ENCODE measurements at places on chromosomes 7 and 10.

GRCh38 chr10:86018735-86019058 lies 347.9 kb downstream of the GRID1 start:
- no peak for DNase-seq

DNA sequence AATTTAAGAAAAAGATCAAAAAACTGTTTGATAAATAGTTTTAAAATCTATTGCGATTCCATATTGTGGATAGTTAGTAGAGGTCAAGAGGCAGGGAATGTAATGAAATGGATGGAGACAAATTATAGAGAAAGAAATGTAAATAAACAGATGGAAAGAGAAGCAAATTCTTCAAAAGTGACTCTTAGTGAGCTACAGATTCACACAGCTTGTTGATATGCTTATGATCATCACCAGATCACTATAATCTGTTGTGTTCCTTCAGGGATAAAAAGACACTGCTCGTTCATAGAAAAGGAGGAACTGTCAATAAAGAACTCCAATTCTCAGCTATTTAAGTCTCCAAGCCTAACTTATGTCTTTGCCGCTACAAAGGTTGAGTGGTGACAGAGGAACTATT lies 251.4 kb upstream of the SEMA3C start:
- DNase-seq, result no peak

- no peak for DNase-seq
These were observed 566 bp downstream of the MAD1L1 start for GRCh38 chr7:2231992-2232765.

DNA sequence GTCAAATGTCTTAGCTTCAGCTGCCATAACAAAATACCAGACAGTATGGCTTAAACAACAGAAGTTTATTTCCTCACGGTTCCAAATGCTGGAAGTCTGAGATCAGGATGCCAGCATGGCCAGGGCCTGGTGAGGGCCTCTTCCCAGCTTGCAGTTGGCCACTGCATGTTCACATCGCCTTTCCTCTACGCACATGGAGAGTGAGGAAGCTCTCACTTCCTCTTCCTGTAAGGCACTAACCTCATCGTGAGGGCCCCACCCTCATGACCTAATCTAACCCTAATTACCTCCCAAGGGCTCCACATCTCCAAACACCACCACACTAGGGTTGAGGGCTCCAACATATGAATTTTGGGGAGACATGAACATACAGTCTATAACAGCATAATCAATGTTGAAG lies 14.4 kb downstream of the ZNF33B start:
- no peak for DNase-seq

DNA sequence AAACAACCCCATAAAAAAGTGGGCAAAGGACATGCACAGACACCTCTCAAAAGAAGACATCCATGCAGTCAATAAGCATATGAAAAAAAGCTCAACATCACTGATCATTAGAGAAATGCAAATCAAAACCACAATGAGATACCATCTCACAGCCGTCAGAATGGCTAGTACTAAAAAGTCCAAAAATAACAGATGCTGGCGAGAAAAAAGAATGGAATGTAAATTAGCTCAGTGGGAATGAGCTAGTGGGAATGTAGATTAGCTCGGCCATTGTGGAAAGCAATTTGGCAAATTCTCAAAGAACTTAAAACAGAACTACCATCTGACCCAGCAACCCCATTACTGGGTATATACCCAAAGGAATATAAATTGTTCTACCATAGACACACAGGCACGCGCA lies 287.0 kb downstream of the WDR37 start:
- DNase-seq, result no peak

- DNase-seq, result no peak
These were observed 89.1 kb downstream of the PTPRN2 start for GRCh38 chr7:158498443-158499081.

GRCh38 chr10:52318822-52319464 lies 4.9 kb downstream of the DKK1 start:
- DNase-seq, result no peak

GRCh38 chr7:45216181-45216580 lies 58.6 kb downstream of the RAMP3 start:
- DNase-seq, result no peak

DNA sequence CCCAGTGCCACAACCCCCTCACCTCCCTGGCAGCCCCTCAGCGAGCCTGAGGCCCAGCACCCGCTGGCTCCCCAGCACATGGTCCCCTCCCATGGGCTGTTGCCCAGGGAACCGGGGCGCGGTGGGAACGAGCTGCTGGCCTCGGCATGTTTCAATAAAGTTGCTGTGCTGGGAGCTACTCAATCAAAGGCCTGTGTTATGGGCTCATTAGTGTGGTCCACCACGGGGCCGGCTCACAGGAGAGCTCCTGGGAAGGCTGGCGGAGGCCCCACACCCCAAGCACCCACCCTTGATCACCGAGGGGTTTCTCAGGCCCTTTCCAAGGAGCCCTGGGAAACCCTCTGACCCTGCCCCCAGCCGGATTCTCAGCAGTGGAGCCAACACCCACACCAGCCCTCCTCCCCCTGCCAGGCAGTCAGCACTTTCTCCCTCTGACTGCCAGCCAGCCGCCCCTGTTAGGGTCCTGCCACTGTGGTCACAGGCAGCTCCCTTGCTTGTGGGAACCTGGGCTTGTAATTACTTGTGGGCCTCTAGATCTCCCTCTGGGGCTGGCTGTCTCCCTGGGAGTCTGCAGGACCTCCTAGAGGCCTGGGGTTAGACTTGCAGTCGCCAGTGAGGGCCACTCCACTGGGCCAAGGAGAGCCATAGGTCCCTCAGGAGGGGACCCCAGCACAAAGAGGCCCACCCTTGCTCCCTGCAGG lies 24.8 kb upstream of the TRIM8 start:
- DNase-seq, result no peak

DNA sequence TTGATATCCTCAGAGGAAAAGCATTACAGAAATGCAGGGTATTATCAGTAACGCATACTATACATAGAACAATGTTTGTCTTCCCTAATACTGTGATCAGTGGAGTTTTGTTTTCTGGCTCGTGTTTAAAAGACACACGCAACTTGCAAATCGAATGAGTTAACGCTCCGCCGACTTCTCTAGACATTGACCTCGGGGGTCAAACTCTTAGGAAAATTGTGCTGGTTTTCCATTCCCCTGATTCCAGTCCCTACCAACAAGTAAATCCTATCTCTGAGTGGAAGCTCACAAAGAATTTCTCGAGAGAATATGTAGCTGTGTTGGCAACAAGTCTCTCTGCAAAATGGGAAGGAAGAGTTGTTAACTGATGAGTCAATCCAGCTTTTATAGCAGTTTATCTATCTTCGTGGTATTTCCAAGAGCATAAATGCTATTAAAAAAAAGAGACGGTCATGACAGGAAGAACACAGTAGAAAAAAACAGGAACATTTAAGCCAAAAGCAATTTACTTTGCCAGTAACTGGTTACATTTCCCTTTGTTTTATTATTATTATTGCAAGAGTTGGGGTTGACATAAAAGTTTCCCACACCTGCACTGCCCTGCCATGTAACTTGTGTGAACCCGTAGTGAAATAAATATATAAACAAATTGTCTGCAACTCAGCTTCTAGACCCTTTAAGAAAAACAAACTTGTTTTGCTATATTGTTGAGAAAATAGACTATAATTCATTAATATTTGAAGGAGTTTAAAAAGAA lies 144.4 kb downstream of the ARID5B start:
- DNase-seq, result peak; percentile 24

DNA sequence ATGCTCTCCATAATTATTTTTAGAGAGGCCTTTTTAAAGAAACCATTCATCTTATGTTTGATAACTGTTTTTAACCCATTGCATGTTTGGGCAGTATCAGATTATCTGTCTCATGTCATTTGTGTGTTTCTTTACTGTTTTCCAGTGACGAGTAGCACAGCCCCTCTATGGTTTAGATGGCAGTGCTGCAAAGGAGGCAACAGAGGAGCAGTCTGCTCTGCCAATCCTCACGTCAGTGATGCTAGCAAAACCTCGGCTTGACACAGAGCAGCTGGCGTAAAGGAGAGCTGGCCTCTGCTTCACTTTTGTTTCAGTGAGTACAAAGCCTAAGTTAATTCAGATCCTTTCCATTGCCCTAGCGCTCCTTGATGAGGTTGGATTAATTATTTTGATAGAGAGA lies 80.4 kb upstream of the GARIN1A start:
- no peak for DNase-seq

DNA sequence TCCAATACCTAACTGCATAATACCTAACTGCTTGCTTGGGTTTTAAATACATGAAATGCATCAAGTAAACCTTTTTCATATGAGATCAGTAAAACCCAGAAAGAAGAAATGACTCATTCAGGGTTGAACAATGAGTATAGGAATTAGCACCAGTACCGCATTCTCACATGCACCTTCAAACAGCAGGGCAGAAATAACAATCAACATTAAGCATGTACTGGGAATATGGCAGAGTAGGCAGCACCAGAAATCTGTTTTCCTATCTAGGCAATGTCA lies 850.3 kb upstream of the SORCS1 start:
- DNase-seq, result no peak

- no peak for DNase-seq
These were observed 33.4 kb upstream of the KNDC1 start for GRCh38 chr10:133126431-133127290.

DNA sequence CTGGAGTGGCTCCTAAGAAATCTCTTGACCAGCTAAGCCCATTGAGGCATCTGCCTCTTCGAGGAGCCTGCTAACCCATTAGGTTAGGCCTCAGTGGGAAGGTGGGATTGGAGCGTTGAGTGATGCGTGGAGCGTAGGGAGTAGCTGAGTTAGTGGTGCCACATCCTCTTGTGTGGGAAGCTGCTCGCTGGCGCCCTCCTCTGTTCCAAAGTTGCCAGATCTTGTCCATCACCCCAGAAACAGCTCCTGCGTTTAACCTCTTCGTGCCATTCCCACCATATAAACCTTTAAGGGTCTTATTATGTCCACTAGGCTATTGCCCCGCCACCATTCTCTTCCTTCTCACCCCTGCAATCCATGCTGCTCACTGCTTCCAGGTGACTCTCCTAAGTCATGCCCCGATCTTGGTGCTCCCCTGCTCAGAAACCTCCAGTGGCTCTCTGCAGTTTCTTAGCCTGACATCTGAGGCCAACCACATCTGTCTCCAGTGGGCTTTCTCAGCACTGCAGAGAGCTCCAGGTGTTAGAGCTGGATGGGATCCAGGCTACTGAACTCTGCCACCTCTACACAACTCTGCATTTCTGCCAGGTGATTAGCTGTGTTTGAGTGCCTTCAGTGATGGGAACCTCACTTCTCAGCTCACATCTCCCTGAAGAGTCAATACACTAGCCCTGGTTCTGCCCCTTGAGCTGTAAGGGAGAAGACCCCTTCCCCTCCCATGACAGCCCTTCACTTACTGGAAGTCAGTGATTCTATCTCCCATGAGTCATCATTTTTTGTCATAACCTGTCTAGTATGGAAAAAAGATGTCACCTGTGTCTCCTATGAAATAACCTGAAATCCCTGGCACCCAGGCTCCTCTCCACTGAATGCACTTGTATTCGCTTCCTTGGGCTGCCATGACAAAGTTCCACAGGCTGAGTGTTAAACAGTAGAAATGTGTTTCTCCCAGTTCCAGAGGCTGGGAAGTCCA lies 65.0 kb upstream of the FGFR2 start:
- peak; percentile 32 for DNase-seq

DNA sequence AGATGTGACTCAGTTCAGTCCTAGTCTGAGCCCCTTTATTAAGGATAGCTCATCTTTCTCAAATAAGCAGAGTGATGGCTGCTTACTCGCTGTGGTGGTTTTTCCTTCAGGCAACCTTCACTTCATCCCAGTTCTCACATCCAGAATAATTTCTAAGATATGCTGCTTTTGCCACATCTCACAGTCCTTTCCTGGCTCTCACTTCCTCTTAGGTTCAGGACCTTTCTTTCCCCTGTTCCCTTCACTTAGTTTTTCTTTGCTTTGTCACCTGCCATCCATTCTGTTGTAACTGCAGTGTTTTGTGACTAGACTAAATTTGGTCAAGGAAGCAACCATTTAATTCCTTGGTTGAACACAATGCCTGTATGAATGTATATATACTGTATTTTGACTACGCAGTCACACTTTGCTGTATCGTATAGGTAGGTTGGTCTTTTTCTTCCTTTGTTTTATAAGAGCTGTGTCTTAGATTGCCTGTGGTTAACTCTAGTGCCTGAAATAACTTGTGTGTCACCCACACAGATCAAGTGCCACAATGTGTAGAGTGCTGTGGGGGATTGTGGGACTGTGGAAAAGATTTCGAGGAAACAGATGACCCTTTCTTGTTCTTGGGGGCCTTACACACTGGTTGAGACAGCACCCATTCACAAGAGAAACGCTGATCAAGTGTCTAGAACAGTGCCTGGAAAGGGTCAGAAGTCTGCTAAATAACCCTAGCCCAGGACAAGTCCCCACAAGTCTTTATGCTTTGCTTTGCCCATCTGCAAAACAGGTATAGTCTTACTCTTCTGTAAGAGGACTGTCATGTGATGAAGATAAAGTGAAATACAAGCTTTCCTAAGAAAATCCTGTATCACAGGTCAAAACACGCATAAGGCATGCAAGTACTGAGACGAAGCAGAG lies 2.6 kb downstream of the ZNF655 start:
- no peak for DNase-seq

- no peak for DNase-seq
These were observed 24.8 kb downstream of the WDR86 start for GRCh38 chr7:151384776-151385625.

DNA sequence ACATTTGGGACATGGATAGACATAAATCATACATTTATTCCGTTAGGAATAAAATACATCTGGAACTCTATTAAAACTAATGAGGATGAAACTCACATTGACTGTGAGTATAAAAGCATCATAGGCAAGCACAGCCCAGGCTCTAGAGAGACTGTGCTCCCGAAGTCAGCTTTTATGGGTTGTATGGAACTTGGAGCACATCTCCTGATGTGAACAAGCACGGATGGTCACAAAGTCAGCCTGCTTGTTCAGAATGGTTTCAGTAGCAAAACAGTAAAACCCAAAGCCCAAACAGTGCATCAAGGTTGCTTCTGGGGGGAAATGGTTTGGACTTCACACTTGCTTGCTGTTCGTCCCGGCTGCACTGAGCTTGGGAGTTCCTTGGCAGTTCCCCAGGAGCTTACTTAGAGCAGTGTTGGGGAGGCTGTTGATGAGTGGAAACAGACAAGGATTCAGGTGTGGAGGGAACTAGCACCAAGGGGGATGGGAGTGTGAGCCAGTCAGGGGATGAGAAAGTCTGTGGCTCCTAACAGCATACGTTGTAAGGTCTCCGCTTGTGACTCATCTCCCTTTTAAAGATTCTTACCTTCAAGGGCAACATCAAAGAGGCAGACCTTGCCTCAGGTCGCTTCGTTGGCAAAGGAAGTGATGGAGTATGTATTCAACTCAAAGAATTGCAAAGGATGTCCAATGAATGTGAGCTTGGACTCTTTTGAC lies 19.7 kb upstream of the ITGA8 start:
- no peak for DNase-seq

GRCh38 chr7:139993592-139993991 lies 69.2 kb downstream of the PARP12 start:
- no peak for DNase-seq

GRCh38 chr7:66170309-66171231 lies 34.6 kb upstream of the TPST1 start:
- DNase-seq, result no peak

Data from neuronal stem cell (in vitro differentiated cells).